ENCODE measurements at places on chromosomes 11 and 22.

- no peak for DNase-seq
These were observed 747.9 kb downstream of the OPCML start for GRCh38 chr11:132784441-132784840.

- DNase-seq: no peak
These were observed 846.2 kb downstream of the BRD1 start for GRCh38 chr22:48981371-48982061.

DNA sequence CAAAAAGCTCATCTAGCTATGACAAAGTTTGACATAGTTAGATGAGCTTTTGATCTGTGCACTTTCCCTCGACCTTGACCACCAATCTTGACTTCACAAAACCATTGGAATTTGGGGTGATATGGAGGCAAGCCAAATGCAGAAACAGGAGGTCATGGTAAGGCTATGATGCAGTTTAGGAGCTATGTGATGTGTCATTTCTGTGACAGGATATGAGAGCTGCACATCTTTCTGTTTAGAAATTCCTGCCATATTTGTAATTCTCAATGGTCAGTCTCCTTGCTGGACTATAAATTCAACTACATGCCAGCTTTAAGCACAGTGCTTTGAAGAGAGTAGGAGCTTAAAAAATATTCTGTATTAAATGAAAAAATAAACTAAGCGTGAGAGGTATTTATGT, 12.9 kb downstream of the OR51B6 start:
- DNase-seq: no peak

DNA sequence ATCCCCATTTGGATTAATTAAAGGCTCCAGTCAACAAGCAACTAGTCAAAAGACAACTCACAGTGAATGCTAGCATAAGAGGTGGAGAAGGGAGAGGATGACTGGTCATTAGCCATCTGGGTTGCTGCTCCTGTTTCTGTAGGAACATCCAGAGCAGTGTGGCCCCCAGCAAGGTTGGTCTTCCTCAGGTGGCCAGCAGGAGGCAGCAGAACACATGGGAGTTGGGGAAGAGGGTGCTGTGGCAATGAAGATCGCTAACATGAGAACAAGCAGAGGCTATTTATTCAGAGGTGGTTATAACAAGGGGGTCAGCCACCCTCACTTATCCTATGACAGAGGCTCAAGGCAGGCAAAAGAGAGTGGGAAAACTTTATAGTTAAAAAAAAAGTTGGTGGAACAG, 21.3 kb downstream of the IZUMO1R start:
- no peak for DNase-seq

DNA sequence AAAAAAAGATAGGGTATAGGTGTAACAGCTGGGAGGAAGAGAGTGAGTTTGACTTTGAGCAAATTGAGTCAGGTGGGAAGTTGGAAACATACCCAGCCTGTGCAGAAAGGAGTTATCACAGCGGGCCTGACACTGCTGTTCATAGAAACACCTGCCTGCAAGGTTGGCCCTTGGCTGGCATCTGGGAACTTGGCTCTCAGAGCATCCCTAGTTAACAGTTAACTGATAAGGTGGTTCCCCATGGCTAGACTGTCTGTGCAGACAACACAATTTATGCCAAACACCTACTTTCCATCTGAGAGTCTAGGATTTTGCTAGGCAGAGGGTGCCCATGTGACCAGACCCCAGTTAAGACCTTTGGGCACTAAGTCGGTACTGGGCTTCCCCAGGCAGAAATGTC, 31.4 kb downstream of the ADAMTS8 start:
- no peak for DNase-seq

- DNase-seq: no peak
These were observed 938 bp downstream of the LAYN start for GRCh38 chr11:111541254-111542061.

DNA sequence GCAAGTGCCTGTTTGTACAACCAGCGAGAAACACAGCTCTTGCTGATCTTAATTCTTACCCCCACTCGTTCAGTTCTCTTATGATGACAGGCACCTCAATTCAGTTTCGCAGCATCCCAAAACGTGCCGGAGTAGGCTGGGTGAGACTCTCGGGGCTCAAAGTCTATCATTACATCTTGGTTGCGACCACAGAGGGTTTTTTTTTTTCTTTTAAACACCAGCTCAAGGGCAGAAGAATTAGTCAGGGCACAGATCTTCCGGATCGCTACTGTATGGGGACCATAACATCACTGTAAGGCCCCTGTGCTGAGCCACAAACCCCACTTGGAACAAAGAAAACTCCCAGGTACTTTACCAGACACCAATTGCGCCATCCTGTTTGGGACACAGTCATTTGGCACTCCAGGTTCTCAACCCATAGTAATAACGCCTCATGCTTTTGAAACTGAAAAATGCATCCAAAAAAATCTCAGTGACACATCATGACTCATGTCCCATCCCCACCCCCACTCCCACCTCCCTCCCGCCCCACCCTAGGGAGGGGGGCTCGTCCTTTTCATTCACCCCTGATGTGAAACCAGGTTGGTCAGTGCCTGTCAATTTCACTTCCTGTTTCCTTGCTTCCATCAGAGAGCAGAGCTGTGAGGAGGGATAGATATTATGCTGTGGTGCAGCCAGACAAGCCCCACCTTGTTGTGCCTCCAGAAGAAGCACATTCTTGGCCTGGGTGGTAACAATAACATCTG, 41.0 kb upstream of the CD5 start:
- DNase-seq: peak; percentile 83

DNA sequence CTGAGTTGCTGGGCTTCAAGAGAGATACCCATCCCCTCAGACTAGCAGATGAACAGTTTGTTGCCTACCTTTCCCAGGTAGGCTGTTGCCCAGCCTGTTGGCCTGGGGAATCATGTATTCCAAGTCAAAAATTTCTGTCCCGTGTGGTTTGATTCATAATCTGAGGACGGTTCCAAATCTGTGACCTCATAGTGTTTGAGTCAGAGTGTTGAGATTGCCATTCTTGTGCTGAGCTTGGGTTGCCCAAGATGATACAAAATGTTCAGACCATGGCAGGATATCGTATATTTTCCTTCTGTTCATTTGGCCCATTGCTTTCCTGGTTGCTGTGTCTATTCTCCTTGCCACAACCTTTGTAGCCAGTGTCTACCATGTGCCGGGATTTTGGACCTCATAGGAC, 64.3 kb downstream of the CYB5R2 start:
- no peak for DNase-seq

GRCh38 chr11:110160437-110160836, 67.2 kb downstream of the ZC3H12C start:
- no peak for DNase-seq

DNA sequence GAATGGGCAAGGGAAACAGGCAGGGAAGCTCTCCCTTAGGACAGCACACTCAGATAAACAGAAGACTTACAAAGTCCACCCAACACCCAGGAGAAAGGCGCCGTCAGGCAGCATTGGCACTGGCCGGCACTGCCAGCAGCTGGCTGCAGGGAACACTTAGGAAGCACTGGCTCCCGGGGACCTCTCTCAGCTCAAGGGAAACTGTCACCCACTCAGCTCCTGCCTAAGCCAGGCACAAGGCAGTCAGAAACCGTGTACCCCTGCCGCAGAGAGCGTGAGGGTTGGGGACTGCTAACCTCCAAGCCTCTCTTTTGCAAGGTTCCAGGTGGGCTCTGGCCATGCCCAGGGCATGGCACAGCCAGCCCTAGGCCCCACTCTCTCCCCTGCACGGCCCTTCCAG, 64.7 kb downstream of the DGCR2 start:
- no peak for DNase-seq

GRCh38 chr11:13761716-13762115, 93.2 kb downstream of the FAR1 start:
- DNase-seq: no peak

DNA sequence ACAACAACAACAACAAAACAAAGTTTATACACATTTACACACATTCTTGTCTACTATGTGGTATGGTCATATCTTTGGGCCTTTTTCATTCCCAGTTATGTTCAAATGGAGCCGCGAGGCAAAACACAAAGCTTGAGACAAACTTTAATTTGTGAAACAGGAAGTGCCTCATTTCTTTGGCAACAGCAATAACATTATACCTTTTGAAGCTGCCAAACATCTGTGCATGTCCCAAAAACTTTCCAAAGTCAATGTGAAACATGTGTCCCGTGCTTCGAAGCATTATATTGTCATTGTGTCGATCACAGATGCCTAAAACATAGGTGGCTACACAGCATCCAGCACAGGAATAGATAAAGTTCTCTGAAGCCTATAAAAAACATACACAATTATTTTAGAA, 25.0 kb upstream of the RPS13 start:
- DNase-seq: no peak

- DNase-seq: no peak
These were observed 965 bp downstream of the OR9Q1 start for GRCh38 chr11:58024601-58025091.

- DNase-seq: no peak
These were observed 14.3 kb upstream of the ANKK1 start for GRCh38 chr11:113373306-113373705.

GRCh38 chr11:59262177-59262818, 49.6 kb upstream of the MPEG1 start:
- no peak for DNase-seq

GRCh38 chr11:47611348-47611794, 17.2 kb upstream of the C1QTNF4 start:
- DNase-seq: no peak

GRCh38 chr11:44987506-44987905, 36.8 kb upstream of the TP53I11 start:
- DNase-seq: no peak

DNA sequence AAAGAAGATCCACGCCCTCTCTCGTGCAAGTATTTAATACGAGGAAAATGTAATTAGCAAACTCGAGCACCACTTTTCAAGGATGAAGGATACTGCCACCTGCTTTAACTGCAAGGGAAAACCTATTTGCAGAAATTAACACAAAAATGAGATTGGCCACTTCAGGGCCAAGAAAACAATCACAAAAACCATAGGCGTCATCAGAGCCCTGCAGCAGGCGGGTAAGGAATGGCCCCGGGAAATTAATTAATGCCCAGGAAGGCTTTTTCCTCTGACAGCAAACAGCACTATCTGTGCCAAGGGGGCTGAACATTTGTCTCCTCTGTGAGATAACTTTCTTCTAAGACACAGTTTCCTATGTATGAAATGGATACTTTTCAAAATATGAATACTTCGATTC, 255.7 kb downstream of the CTTN start:
- DNase-seq: no peak

DNA sequence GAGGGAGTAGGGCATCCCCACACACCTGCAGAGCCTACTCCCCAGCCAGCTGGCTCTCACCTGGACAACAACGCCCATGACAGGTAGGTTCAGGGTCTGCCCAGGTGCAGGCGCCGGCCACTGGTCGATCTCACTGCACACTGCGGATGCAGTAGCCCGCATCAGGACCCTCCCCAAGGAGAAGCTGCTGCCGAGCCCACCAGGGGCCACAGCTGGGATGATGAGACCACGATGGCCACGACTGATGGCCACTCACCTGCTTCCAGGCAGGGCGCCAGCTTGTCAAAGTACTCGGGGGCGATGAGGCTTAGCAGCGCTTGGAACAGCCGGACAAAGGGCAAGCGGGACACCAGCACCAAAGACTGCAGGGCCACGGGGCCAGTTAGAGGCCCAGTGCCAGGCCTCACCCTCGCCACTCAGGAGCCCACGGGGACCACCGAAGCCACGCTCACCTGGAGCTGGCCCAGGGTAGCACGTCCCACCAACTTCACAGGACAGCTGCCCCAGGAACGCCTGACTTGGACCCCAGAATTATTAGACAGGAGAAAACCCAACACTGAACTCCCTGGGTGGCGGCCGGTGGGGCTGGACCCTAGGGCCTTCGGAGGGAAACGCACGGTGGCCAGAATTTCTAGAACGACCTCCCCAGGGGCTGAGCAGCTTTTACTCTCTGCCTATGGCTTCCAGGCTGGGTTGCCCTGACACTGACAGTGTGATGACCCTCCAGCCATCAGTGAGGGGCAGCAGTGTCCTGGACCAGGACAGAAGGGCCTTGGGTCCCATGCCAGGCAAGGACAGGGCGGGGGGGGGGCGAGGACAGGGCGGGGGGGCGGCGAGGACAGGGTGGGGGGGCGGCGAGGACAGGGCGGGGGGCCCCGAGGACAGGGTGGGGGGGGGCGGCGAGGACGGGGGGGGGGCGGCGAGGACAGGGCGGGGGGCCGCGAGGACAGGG, 8.9 kb upstream of the PLXNB2 start:
- no peak for DNase-seq

DNA sequence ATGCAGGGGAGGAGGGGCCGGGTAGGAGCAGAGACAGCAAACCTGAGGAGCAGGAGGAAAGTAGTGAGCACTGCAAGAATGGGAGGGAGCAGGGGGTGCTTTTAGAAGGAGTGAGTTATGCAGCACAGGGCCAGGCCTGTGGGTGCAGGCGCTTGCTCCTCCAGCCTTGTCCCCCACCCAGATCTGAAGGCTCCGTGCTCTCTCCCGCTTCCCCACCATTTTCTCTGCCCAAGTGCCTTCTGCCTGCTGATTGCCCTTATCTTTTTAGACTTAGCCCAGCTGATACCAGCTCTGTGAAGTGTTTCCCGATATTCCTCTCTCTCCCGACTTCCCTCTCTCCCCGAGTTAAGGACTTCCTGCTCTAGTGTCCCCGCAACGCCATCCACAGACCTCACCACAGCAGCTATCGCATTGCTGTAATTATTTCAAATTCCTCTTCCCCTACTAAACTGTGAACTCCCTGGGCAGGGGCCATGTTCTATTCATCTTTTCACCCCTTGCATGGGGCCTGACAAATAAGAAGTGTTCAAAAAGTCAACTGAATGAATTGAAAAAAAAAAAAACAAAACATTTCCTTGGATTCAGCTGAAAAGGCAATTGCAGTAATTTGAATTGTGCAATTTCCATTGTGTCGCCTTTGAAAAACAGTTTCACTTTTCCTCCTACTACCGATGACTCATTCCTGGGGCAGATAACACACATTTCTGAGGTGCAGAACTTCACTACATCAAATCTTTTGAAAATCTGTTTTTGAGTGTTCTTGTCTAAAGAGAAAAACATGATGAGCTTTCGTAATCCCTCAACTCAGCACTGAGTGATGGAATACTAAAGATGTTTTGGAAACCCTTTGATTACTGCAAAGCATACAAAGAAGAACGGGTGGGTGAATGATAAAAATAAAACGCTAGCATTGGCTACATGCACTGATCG, 69.7 kb upstream of the BMAL1 start:
- DNase-seq: no peak

DNA sequence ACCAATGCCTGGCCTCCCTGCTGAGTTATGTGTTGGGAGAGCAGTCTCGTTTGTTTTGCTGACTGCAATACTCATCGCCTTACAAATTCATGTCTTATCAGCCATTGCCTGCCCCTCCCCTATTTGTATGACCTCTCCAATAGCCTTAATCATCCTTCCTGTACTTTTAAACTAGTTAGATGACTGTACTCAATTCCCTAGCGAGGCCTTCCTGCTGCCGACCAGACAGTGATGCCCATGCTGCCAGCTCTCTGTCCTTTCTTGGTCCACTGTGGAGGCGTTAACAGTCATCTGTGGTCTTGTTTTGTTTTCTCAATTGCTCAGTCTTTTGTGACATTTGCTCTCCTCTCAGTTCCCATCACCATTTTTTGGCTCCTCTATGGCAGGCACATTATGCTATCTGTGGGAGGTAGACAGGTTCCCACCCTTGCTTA, 20.3 kb upstream of the YPEL1 start:
- no peak for DNase-seq

GRCh38 chr11:4527926-4528325, 17.1 kb upstream of the OR52M1 start:
- DNase-seq: no peak
